ENCODE measurements at places on chromosomes 3 and 15.
A peak's percentile ranks its signal among the peaks of the same experiment; 100 is the strongest.

GRCh38 chr15:53555226-53555625 lies 204.2 kb downstream of the WDR72 start:
- no peak for DNase-seq

DNA sequence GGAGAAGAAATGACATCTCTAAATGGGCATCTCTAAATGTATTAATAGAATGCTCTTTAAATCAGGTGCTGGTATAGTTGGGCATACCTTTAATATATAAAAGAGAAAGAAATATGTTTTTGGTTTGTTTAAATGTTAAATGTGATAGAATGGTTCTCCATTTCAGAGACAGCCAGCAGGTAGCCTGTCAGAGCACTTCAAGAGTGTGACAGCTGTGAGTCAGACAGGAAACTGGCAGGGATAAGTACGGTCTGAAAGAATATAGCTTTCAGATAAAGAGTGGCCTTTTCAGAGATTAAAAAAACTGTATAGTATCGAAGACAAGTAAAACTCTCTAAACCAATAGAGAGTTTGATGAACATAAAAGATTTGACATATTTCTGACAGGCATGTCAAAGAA lies 654.1 kb downstream of the IGSF11 start:
- no peak for DNase-seq

- peak; percentile 32 for DNase-seq
Measured at GRCh38 chr15:29952225-29952624, 130.0 kb upstream of the TJP1 start.

DNA sequence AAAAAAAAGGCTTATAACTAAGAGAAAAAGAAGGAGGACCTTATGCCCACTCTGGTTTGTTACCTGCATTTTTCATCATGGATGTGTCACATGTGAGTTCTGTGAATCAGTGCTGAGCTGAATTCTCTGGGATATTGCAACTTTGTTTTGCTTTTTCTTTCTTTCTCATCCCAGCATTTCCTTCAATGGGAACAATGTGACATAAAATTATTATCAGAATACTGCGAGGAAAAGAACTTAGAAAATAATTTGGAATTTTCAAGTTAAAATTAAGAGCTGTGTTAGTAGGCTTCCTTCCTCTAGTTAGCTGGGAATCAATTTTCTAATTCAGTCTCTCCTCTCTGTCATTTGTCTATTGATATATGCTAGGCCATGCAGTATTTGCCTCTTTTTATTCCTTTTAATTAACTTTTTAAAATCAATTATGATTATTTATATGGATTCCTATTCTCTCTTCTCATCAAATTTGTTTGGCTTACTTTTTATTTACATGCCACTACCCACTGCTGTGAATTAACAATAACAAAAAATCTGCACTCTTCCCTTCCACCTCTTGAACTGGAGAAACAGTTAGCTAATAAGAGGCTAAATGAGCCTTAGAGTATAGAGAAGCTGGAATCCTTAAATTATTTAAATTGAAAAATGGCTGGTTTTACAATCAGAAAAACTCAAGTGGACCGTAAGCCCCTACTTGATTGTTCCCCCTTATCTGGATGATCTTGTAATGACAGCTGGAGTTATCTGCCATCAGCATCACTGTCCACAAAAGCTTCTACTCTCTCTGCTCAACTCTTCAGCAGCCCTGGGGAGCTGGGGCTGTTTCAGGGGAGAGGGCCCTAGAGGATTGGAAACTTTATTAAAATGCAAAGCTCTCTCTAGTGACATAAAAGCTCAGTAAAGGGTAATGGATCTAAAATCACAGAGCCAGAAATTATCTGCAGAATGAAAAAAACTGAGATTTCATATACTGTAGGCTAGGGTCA lies 95.3 kb upstream of the SOX2 start:
- DNase-seq, result no peak

DNA sequence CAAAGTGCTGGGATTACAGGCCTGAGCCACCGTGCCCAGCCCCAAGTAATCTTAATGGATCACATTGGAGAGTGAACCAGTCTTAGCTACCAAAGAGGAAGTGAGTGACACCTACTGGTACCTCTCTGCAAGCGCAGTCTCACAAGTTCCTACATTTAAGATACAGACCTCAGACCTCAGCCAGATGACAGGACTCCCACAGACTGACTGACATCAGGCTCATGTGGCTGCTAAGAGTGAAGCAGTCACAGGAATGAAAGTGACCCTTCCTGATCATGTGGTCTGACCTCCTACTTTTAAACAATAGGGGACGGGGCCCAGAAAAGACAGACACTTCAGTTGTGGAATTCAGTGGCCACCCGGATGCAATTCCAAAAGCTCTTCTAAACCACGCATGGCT lies 36.3 kb upstream of the GNB5 start:
- peak; percentile 1 for DNase-seq

DNA sequence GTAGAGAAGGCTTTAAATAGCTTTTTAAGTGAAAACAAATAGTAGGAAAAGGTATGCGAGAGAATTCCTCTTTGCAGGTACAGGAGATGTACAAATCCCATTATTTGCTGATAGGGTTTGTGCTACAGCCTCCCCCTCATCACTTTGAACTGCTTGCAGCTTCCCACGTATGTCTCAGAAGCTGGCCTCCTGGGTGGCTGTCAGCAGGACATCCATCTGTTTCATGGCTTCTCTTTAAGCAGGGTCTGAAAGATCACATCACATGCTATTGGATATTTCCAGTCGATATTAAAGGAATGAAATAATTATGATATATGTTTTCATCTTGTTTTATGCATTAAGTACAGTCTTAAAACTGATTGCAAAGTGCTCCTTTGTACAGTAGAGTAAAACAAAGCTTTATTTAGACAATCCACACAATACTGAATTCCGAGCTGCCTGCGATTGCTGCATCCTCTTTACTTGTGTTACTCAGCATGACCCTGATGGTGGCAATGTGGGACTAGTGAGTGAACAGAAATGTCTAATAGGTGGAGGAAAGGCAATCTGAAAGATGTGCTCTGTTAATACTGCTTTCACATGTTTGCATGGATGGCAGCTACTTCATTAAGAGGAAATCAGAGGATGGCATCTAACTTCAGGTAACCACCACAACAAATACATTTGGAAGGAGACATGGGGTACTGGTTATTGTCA lies 930.6 kb upstream of the SEMA6D start:
- DNase-seq, result peak; percentile 0

GRCh38 chr3:111594205-111594604 lies 941 bp downstream of the ZBED2 start:
- no peak for DNase-seq

- no peak for DNase-seq
Measured at GRCh38 chr15:85758655-85758978, 36.1 kb downstream of the KLHL25 start.

DNA sequence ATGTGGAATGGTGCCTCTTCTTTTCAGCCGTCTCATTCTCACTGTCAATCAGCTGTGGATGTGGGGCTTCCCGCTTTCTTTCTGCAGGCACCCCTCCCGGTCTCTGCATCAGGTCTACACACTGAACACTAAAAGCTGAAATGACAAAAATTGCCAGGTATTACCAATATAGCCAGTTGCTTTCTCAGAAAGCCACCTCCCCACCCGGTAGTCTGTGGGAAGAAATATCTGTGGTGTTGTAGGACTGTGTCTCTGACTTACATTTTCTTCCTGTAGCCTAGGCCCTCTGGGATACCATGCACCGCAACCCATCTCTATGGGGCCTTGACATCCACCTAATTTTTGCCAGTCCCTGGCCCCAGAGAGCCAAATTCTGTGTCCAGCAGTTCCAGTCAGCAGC lies 19.2 kb upstream of the EPHB1 start:
- DNase-seq, result no peak

- DNase-seq, result no peak
Measured at GRCh38 chr15:60413231-60413824, 15.5 kb upstream of the ANXA2 start.

DNA sequence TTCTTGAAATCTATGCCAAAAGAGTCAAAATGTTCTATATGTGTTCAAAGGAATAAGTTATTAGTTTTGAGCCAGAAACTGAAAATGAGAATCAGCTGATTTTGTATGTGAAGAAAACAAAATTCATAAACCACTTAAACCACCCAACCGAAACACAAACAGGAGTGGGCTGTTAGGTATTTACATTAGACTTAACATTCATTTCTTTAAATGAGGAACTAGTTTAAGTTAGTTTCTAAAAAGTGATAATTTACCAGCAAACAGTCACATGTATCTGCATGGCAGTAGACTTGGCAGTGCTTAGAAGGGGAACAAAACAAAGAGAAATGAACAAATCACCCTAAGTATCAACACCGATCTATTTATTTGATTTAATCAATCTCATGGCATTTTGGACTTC lies 128.0 kb downstream of the GMNC start:
- no peak for DNase-seq

GRCh38 chr3:126288314-126288713 lies 68.9 kb downstream of the KLF15 start:
- no peak for DNase-seq

GRCh38 chr3:177405191-177405672 lies 207.9 kb upstream of the TBL1XR1 start:
- peak; percentile 94 for DNase-seq

GRCh38 chr3:30864132-30864531 lies 30.3 kb downstream of the GADL1 start:
- no peak for DNase-seq

DNA sequence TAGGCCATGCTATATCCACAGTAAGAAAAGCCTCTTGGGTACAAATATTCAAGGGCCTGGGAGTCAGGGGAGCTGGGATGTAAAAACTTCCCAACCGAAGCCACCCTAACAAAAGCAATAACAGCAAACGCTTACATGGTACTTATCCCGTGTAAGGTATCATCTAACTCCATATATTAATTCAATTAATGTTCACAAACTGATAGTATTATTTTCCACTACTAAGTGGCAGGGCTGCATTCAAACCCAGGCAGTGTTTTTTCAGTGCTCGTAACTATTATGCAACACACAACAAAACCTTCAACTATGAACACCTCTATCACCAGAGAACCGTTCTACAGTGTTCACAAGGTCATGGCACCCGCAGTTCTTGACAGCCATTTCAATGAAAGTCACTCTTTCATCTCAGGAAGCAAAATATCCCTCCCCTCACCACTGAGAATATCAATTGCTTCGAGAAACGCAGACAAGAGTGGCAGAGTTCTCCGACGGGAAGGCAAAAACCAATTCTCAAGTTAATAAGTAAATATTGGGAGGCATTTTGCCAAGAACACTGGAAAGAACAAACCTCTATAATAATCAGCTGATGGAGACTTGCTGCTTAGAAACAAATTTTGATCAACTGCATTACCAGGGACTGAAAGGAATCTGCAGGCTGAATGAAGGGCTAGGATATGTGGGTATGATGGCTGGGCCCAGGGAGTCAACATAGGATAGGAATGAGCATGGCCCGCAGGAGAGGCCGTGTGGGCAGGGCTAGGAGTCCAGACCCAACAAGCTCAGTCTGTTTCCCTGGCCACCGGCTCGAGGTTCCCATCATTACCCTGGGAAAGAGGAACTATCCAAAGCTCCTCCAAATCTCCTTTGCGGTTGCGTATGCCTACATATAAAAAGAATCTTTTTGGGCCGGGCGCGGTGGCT lies 72.3 kb downstream of the XXYLT1 start:
- no peak for DNase-seq

DNA sequence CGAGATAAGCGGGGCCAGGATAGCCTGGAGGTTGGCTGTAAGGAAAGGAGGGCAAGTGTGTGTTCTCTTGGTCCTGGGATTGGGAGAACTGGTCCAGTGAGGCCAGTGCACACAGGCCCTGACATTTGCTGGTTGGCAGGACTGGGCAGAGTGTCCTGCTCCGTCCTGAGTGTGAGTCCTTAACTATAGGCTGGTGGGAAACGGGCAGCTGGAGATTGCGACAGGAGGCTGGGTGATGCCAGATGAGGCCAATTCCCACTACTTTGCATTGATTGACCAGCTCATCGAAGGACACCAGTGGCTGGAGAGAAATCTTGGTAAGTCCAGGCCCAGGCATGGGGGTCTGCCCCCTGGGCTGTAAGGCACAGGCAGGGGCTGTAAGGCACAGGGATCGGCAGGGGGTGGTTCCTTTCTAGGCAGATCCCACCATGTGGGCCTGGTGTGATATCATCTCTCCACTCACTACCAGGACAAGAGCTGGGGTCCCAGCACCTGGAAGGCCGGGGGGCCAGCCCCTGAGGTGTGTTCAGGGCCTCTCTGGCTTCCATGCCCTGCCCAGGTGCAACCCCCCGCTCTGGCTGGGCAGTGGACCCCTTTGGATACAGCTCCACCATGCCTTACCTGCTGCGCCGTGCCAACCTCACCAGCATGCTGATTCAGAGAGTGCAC lies 3.2 kb downstream of the MAN2A2 start:
- DNase-seq, result no peak

DNA sequence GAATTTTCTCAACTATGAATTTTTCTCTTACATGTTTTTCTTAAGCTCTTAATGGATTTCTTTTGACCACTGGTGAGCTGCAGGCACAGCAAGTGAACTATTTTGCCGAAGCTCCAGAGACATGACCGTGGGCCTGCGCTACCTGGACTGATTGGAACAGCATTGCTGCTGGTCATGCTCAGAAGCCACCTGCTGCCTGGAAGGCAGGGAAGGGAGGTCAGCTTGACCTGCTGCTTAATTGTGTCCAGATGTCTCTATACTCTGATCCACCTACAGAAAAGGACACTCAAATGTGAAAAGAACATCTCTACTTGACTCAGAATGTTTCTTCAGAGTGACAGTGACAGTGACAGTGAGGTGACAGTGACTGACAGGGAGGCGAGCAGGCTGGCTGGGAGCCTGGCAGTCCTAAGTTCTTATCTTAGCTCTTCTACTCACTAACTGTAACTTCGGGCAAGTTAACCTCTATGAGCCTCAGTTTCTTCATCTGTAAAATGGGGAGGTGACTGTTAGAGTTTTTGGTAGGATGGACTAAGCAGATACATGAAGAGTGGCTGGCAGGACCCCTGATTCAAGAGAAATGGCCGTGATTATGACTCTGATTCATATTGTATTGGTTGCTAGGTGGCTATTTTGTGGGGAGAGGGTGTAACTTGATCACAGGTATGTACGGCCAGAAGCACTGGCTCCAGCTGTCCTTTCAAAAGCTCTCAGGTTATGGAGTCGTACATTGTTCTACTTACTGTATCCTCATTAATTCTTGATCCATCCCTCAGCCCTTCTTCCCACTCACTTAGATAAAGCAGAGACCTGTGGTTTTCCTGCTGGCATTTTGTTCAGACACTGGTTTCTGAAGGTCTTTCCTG lies 54.8 kb upstream of the DLG1 start:
- DNase-seq, result no peak

GRCh38 chr15:39099524-39099923 lies 481.4 kb upstream of the THBS1 start:
- DNase-seq, result no peak

DNA sequence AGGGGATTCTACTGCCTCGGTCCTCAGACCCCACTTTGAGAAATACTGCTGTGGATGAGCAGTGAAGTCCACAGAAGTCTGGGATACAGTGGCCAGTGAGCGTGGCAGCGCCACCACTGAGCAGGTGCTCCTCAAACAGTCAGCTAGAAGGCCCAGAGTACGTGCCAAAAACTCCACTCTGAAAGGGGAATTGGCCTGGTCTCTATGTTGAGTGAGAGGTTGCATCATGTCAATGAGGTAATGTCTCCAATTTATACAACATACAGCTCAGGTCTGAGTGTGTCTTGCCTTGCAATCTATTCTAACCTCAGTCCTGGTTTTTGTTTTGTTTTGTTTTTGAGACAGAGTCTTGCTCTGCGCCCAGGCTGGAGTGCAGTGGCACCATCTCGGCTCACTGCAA lies 53.3 kb upstream of the ETV5 start:
- DNase-seq, result no peak

Measured in NCI-H1417 treated with DMSO at 0.1 percent for 48 hours (cell line).